Heart right ventricle (tissue), 16 donors: ENCODE measurements at places on chromosomes 13 and 19. TPM values are rescaled to one million over a fixed set of nuclear protein-coding genes. Genes with fewer than 3 reads are reported as not detected.

DNA sequence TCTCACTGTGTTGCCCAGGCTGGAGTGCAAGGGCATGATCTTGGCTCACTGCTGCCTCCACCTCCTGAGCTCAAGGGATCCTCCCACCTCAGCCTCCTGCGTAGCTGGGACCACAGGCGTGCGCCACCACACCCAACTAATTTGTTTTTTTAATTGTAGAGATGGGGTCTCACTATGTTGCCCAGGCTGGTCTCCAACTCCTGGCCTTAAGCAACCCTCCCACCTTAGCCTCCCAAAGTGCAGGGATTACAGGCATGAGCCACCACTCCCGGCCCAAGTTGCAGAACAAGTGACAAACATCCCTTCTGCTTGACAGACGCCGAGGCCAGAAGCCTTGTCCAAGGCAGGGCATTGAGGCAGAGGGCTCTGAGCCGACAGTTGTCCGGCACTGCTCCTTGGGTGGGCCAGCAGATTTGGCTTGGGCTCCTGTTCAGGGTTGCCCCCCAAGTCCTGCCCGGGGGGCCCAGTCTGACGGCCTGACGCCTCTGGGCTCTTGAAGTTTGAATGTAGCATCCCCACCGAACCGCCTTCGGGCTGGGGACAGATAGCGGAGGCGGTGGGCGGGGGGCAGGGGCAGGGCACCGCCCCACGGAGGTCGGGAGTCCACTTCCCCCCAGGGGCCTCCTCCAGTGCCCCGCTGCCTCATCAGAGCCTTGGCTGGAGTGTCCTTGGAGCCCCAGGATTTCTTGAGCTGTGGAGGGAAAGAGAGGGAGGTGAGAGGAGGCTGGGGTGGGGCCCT is 5.7 kb upstream of the SPACA4 start:
- no peak for DNase-seq

ZNF69 gene
- 2.9 TPM for total RNA-seq

DNA sequence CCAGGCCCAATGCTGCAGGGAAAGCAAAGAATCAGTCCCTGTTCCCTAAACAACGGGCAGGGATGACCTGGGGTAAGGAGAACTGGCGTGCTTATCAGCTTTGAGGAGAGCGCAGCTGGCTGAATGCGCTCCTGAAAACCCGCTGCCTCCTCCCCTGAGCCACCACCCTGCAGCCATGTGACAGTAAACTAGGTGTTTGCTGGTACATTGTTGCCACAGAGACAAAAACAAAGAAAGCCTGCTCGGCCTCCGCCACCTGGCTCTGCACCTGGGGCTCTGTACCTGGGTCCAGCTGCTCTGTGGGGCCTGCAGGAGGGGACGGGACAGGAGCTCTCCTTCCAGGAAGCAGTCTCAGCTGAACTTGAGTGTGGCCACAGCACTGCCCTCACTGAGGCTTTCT is 21.8 kb downstream of the MCF2L start:
- no peak for DNase-seq

DNA sequence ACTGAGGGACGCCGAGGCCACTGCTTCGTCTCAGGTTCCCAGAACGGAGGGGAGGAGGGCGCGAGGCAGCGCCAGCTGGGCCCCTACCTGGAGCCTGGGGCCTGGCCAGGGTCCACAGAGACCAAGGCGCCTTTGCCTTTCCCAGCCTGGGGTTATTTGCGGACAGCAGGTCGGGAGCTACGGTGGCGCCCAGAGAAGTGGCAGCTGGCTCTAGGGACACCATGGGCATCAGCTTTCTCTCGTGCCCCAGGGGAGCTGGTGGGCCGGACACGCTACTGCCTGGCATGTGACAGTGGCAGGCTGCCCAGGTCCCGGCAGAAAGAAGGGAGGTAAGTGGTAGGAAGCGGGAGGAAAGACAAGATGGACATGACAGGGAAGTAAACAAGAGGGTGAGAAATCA is 19.0 kb downstream of the AKT2 start:
- DNase-seq: peak; percentile 69

MYO1F gene
- total RNA-seq: 2.0 TPM

POLR2I gene
- 102 TPM for total RNA-seq

RFX1 gene
- 14.5 TPM for total RNA-seq

- DNase-seq: no peak
These were observed 133.6 kb upstream of the RNF113B start for GRCh38 chr13:98310485-98311199.

GRCh38 chr19:49957262-49957915 is 3.6 kb downstream of the SIGLEC11 start:
- DNase-seq: no peak

- DNase-seq: no peak
These were observed 7.9 kb downstream of the PEX11G start for GRCh38 chr19:7480970-7481255.

NRTN gene
- 24.1 TPM for total RNA-seq

- DNase-seq: no peak
These were observed 11.2 kb upstream of the LYPD3 start for GRCh38 chr19:43476606-43477005.

- DNase-seq: no peak
These were observed 1241.9 kb downstream of the UQCRFS1 start for GRCh38 chr19:27971071-27971470.

- no peak for DNase-seq
These were observed 48.5 kb downstream of the GAS6 start for GRCh38 chr13:113815151-113816058.

- no peak for DNase-seq
These were observed 2193.1 kb downstream of the PCDH9 start for GRCh38 chr13:65036999-65037398.

C19orf67 gene
- total RNA-seq: not detected

DNA sequence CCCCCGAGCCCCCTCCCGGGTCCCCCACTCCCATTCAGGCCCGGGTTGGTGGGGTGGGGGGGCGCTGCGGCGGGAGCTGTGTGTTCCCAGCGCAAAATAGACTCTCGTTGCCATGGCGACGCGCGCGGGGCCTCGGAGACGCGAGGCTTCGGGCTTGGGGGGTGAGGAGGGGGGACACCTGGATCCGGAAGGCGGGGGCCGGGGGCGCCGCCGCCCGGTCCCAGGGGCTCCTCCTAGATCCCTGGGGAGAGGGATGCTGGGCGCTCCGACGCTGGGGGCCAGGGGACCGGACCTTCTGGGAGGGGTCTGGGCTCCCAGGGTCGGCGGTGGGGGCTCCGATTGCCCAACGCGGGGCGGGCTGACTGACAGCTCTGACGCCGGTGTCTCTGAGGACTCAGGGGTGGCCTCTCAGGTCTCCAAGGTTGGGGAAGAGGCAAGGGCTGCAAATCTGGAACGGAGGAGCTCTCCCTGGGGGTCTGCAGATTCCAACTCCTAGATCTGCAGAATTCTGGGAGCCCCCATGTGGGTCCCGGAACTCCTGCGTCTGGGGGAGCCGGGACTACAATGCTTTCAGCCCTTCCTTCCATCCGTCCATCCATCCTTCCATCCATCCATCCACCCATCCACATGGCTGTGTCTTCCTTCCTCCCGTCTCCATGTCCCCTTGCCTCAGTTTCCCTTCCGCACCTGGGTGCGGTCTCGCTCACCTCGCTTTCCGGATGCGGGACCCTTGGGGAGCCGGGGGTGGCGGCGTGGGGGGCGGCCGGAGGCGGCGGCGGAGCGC is 9.1 kb upstream of the SHISA7 start:
- DNase-seq: no peak

TBC1D4 gene
- 121 TPM for total RNA-seq

- no peak for DNase-seq
These were observed 7.8 kb downstream of the C19orf38 start for GRCh38 chr19:10855879-10856522.

GRCh38 chr13:93769101-93769500 is 542.5 kb downstream of the GPC6 start:
- no peak for DNase-seq

DNA sequence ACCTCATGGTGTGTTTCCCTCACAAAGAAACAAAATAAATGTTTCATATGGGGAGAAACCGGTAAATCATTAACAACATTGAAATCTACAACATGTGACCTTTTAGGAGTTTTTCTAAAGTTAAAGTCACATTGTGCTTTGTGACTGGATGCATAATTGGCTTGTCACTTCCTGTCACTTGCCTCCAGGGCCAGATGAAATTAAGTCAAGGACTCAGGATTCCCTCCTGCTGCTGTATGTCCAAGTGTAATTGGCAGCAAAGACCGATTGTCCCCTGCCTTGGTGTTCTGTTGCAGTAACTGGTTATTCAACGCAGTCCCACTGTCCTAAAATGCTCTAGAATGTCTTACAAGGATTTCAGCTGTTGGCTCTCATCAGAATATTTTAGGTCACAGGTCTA is 448.2 kb downstream of the LIG4 start:
- DNase-seq: no peak

DNA sequence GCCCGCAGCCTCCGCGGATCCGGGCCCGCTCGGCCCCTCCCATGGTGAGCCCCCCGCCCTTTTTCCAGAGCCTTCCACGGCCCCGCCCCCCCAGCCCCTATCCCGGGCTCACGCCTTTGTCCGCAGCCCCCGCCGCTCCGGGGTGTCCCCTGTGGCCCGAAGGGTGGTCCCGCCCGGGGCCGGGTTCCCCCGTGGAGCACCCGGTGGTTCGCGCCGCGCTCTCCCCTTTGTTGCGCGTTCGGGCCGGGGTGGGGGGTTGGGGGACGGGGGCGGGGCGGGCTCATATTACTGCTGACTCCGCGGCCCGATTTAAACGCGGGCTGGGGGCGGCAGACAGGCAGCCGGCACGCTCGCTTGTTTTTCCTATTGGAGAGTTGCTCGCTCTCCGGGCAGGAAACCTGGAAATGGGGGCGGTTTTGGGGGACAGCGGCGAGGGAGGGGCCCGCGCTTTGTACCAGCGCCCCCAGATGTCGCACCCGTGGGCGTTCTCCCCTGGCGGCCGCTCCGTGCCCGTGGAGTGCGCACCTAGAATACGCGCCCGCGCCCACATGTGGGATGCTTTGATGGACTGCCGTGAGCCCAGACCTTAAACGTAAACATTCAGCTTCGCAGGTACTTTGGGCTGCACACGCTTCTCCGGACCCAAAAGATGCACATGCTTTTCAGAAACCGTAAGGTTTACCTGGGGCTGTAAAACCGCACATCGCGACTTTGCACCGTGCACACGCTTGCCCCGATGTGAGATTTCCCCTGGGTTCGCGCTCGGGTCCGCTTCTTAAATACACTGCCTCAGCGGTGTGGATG is 699 bp downstream of the PTOV1 start:
- DNase-seq: peak; percentile 45

GRCh38 chr19:43667876-43668405 is 2.0 kb downstream of the PLAUR start:
- no peak for DNase-seq

DNA sequence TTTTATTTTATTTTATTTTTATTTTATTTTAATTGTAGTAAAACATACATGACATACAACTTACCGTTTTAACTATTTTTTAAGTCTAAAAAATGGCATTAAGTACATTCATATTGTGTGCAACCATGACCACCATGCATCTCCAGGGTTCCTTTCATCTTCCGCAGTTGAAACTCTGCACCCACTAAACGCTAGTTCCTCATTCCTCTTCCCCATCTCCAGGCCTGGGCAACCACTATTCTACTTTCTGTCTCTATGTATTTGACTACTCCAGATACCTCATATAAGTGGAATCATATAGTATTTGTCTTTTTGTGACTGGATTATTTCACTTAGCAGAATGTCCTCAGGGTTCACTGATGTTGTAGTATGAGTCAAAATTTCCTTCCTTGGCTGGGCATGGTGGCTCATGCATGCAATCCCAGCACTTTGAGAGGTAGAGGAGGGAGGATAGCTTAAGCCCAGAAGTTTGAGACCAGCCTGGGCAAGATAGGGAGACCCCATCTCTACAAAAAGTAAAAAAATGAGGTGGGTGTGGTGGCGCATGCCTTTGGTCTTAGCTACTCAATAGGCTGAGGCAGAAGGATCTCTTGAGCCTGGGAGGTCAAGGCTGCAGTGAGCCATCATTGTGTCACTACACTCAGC is 55.7 kb upstream of the ZNF507 start:
- no peak for DNase-seq

GRCh38 chr13:91154558-91155353 is 192.7 kb upstream of the MIR17HG start:
- no peak for DNase-seq

PRSS57 gene
- not detected for total RNA-seq
